ENCODE measurements at places on chromosomes 5 and 9.

DNA sequence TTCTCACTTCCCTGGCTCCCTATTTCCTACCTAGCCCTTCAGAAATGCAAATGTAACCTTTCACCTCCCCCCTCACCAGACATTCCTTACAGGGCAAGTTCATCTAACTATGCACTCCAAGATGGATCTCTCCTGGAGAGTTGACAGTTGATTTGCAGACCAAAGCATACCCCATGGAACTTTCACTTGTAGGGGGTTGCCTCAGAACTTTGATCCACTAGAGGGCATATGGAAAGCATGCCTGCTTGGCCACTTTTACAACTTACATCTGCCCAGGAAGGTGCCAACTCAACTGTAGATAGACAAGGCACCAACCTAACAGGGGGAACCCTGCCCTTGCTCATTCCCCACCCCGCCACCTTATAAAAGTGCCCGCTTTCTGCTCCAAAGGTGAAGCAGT, 187.8 kb downstream of the NXNL2 start:
- no peak for DNase-seq

DNA sequence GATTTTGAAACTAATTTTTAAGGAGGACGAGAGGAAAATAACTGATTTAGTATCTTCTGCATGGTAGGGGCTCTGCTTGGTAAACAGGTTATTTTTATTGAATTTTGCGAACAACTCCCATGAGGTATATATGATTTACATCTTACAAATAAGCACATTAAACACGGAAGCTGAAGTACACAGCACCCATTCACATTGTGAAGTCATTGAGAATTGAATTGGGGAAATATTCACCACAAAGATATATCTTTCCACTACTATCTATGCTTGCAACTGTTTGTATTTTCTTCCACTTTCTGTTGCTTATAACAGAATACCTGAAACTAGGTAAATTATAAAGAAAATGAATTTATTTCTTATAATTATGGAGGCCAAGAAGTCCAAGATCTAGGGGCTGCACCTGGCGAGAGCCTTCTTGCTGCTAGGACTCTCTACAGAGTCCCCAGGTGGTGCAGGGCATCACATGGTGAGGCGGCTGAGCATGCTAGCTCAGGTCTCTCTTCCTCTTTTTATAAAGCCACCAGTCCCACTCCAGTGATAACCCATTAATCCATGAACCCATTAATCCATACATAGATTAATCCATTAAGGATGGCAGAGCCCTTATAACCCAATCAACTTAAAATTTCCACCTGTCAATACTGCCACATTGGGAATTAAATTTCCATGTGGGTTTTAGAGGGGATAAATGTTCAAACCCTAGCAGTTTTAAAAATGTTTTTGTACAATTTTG, 79.0 kb upstream of the ZNF608 start:
- DNase-seq: no peak

- no peak for DNase-seq
Measured at GRCh38 chr9:120252248-120252647, 327.7 kb downstream of the CDK5RAP2 start.

GRCh38 chr5:3194271-3194670, 401.4 kb upstream of the IRX1 start:
- no peak for DNase-seq

GRCh38 chr9:133366435-133366834, 9.4 kb downstream of the SURF4 start:
- no peak for DNase-seq

- DNase-seq: no peak
Measured at GRCh38 chr9:78562021-78562420, 265.1 kb downstream of the PSAT1 start.

DNA sequence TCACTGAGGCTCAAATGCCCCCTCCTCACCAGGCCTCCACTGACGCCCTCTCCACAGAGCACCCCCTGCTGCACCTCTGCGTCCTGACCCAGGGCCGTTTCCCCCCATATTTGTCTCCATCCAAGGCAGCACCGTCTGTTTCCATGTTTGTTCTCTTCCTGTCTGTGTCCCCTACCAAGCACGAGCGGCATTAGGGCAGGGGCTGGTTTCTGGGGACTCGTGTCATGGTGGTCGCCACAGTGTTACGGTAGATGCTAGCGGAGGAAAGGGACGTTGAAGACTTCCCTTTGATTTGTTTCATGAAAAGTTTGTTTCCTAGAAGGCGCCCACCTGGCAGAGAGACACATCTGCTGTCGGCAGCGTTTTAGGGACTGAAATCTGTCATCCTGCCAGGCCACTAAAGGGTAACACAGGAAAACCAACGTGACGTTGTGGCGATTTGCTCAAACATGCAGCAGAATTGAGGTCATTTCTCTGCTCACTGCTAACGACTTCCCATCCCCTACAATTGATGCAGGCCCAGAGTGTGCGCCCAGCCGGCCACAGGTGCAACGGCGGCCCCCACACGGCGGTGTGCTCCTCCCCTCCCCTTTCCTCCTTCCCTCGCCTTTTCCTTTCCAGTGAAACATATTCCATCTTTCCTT, 79.3 kb upstream of the IRX4 start:
- no peak for DNase-seq

- no peak for DNase-seq
Measured at GRCh38 chr5:33372721-33373472, 67.9 kb upstream of the TARS1 start.

DNA sequence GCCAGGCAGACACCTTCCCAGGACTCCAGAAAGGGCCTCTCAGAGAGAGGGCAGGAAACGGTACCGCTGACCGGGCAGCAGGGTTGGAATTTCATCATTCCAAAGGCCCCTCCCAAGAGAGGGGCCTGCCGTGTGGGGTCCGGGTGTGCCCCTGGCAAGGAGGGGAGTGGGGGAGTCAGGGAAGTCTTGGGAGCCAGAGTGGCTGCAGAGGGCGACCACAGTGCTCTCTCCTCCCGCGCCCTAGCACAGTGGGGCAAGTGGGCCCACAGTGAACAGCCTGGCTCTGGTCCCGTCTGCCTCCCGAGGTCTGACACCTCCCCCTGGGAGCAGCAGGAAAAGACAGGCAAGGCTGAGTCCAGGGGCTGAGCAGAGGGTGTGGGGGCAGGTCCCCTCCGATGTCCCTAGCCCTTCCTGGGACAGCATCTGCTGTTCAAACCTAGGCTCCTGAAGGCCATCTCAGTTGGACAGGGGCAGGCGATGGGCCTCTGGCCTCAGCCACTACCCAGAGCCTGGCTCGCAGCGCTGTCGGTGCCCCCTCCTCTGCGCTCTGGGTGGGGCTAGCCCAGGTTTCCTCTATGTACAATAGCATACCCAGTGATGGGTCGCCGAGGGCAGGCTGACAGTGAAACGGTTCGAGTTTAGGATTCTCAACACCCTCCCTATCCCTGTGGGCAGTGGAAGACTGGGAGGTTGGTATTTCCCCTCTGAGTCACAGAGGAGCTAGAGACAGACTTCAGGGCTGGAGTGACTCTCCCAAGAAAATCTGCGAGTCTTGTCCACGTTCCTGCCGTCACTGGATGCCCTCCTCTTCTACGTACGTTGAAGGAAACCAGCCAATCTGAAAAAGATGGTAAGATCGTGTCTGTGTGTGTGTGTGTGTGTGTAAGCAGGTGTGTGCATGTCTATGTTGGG, 25.4 kb upstream of the SARDH start:
- no peak for DNase-seq

DNA sequence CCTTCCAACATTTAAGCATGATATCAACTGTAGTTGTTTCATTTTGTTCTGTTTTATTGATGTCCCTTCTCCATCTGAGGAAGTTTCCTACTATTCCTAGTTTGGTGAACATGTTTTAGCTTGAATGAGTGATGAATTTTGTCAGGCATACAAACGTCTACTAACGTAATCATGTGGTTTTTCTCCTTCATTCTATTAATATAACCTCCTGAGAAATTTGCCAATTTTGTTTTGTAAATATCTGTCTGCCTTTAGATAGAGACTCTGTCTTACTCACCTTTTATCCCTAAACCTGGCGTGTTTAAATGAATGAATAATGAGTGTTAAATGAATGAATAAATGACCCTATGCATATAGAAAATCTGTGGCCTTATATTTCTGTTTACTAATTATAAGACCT, 26.5 kb upstream of the NREP start:
- DNase-seq: no peak
